GM12864 (cell line): ENCODE measurements at places on chromosomes 2 and 18.

DNA sequence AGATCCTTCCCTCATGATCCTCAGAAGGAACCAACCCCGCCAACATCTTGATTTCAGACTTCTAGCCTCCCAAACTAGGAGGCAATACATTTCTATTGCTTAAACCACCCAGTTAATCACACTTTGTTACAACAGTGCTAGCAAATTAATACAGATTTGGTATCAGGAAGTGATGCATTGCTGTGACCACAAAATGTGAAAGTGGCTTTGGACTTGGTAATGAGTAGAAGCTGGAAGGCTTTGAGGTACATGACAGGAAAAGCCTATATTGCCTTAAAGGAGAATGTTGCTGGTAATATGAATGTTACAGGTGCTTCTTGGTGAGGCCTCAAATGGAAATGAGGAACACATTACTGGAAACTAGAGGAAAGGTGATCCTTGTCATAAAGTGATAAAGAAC, 260.3 kb downstream of the SATB2 start:
- DNase-seq = no peak

DNA sequence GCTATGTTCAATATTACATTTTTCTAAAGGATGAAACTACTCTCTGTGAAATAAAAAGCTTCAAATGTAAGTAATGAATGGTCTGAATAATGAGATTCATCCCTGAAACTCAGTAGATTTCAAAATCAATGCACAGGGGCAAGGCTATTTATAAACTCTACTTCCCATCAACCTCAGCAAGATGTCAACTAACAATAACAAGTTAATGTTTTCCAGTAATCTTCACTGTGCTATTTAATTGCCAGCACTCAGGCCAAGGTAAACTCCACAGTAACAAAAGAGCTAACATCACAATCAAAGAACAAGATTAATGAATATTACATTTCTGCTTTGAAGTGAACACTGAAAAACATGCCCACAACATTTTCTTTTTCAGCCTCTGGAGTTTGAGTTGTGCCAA, 144.3 kb upstream of the ZFP36L2 start:
- no peak for DNase-seq

GRCh38 chr2:18987016-18987415, 371.4 kb downstream of the OSR1 start:
- no peak for DNase-seq

DNA sequence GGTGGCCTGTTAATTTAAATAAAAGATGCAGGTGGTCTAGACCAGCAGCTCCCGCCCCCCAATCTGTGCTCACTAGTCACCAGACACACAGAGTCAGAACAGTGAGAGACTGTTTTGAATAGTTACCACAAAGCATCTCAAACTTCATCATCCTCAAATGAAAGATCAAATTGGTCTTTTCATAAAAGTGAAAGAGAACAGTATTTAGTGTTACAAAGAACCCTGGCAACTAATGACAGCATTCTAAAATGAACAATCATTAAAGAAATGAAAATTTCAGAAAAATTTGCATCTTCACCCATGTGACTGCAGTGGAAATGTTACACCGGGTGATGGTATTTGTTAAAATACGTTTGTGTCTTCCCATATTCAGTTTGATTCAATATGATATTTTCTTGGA, 65.5 kb upstream of the PMAIP1 start:
- no peak for DNase-seq

DNA sequence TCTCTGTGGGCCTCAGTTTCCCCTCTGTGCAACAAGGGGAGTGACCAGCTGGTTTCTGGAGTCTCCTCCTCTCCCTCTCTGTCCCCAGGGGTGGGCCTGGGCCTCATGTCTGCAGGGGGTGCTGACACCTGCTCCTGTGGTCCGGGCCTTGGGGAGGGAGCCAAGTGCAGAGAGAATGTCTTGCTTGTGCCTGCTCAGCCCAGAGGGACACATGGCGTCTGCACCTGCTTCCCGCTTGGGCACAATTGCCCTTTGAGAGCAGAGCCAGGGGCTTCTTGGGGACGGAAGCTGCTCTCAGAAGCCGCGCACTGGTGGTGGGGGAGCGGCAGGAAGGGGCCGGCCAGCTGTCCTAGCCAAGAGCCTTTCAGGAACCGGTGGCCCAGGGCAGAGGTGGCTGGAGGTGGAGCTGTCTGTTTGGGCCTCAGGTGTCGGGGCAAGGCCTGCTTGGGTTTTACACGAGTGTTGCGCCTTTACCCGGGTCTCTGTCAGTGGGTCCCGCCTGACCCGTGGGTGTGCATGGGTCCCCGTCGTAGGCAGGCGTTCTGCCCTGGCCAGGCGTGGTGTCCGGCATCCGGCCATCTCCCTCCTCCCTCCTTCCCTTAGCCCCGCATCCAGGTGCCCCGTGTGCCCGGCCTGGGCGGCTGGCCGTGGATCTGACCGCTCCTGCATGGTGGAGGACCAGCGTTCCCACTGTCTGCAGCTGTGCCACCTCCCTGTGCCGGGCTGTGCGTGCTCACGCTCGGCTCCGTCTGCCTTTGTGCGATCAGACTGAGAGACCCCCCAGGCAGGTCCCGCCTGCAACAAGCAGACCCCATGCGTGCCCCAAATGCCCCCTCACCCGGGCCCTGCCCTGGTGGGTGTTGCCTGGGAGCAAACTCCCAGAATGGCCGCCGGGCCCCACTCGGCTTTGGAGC, 4.0 kb downstream of the NEU4 start:
- no peak for DNase-seq

- no peak for DNase-seq
Observed at GRCh38 chr2:215755641-215756345, 257.6 kb downstream of the MREG start.

DNA sequence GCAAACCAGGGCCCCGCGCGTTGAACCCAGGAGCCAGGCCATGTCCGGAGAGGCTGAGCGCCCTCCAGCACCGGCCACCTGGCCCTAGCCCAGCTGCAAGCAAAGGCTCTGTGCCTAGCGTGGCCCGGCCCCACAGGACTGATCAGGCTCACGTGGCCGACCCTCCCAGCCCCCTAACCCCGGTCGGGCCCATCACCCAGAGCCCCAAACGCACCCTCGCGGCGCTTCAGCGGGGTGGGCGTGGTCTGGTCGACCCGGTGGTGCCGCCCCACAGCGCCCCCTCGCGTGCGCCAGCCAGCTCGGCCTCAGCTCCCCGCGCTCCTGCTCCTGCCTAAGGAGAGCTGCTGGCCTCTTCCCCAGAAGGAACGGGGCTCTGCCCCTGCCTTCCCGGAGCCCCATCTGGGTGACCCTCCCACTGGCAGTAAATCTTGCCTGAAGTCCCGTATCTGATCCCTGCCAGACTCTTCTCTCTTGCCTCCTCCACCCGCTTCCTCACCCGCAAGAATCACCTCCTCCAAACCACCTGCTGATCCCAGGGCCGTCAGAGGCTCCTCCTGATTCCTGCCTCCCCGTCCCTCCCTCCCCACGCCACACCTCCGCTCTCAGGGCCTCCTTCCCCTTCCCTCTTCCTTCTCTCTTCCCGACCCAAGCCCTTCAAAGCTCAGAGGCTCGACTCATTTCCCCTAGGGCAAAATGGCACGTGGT, 12.3 kb upstream of the TEX51 start:
- no peak for DNase-seq

GRCh38 chr2:181309586-181309985, 147.6 kb upstream of the ITGA4 start:
- DNase-seq = no peak

- no peak for DNase-seq
Observed at GRCh38 chr2:190615555-190616200, 33.2 kb upstream of the NAB1 start.

GRCh38 chr2:177405029-177405692, 12.6 kb downstream of the AGPS start:
- no peak for DNase-seq

DNA sequence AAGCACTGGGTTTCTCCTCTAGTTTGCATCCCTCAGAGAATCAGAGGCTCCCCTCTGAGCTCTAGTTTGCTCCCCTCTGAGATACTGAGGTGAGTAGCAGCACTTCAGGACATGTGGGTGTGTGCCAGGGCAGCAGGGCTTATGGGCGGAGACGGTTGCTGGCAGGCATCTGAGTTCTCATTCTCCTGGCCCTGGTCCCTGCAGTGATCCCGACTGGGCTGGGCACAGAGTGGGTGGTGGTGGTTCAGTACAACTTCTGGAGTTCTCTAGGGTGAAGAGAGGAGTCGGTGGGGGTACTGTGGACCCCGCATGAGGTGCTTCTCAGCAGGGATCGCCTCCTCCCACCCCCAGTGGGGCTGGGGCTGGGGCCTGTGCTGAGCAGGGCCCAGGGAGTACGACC, 47.9 kb downstream of the BOLA3 start:
- DNase-seq = no peak

DNA sequence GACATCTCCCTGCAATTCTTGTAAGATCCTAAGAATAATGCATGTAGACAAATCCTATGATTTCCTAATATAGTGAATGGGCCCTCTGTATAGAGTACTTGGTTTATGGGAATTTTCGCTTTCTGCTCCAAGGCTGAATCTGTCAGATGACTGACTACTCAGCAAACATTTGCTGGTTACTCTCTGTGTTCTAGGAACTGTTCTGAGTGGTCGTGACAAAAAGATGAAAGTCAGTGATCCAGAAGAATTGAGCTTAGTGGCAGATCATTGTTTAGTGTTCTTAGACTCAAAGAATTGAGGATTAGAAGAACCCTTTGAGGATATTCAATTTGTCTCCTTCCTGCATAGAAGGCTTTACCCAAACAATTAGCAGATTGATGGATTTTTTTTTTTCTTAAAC, 10.0 kb downstream of the XRCC5 start:
- DNase-seq = no peak

DNA sequence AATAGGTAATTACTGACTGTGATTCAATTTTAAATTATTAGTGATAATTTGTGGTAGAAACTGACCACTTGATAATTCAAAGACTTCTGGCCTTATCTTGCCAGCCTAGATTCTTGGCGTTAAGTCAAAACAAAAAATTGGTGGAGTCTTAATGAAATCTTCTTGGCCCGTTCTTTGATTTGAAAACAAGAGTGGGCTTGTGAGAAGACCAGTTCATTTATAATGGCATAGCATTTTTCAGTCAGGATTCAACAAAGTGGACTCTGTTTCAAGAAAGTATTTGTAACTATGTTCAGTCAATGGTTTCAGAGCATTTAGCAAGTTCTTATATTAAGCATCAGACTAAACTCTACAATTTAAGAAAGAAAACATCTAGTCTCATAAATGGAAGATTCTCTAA, 26.0 kb downstream of the ITGA4 start:
- DNase-seq = no peak

DNA sequence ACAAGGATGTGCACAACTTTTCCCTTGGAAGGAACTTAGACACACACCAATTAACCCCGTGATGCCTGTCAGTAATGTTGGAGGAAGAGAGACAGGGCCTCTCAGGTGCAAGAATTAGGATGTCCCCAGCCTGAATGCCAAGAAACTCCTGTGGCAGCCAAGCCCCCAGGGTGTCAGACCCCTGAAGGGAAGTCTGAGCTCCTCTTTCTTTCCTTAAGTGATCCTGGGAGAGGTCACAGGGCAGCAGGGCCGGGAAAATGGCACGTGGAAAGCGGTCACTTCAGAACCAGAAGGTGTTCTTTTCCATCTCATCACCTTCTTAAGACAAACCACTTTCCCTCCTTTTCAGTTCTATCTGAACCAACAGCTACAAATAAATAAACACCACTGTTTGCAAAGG, 185.9 kb downstream of the ANAPC1 start:
- DNase-seq = no peak

DNA sequence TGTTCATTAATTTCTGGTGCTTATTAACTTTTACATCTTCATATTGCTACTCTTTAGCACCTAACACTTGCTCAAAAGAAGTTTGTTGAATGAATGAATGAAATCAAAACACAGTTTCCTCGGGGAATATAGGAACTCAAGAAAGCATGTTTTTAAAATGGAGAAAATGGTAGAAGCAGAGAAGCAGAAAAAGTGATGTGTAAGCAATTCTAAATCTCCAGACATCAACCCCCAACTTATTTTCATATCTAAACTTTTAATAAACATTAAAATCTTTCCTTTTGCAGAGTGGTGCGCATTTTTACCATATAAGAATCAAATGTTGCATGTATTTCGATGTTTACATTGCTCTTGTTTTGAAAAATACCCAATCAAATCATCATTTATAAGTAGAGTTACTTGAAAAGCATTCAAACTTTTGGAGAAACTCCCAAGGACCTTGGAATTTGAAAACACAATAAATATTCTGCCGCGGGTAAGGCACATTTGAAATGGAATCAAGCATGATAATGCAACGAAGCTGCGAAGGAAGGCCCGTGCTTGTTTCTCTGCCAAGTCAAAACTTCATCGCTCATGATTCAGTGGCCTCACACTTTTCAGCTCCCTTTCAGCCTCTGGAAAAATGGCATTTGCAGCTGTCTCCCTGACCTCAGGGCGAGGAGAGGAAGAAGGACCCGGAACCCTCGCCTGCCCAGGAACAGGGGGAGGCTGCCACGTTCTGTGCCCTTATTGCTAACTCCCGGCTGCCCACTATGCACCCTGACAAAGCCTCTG, 26.7 kb upstream of the SMIM21 start:
- DNase-seq = no peak
